Upper lobe of left lung (tissue), 6 donors: ENCODE measurements at places on chromosomes 11 and 22. TPM values are rescaled to one million over a fixed set of nuclear protein-coding genes. Genes with fewer than 3 reads are reported as not detected.

- no peaks in the 10 kb centered on the region for H3K4me1 ChIP-seq
- H3K4me3 ChIP-seq: no peak overlapping the region
- no peak overlapping the region for H3K27ac ChIP-seq
- no peaks in the 10 kb centered on the region for H3K27me3 ChIP-seq
Measured at GRCh38 chr11:121352251-121352891, 59.8 kb downstream of the SC5D start.

DNA sequence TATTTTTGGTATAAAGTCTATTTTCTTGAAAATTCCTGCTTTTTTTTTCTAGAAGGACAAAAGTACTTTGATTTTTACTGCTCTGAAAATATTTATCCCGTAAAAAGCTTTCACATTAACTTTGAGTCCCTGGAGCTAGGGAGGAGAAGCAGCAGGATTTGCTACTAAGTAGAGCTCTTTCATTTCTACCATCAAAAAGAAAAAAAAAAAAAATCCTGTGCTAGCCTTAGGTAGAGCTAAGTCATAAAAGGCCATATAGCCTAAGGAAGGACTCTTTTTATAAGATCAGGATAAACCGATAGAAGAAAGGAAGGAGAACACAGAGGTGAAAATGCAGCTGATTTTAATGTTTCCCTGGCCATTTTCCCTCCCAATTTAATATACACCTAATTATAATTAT is 48.0 kb downstream of the CSTPP1 start:
- no peak overlapping the region for H3K4me3 ChIP-seq
- no peak overlapping the region for H3K27ac ChIP-seq
- H3K27me3 ChIP-seq: no peaks in the 10 kb centered on the region
- no peak for DNase-seq

The KCNA4 gene
- 0.49 TPM for total RNA-seq

DNA sequence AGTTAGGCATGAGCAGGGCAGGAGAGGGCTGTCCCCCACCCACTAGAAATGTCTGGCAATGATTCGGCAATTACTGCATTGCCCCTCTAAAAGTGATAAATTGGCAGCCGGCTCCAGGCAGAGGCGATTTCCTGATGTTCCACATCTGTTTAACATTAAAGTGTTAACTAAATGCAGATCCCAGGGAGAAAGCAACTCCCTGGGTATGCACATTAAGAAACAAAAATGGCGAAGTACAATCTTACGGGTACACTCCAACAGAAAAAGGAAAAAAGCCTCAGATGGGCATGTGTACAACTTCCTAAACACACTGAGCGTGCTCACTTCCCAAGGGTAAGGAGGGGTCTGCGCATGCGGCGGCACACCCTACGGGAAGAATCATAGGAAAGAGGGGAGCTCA is 314.4 kb downstream of the CASP12 start:
- H3K4me1 ChIP-seq: no peaks in the 10 kb centered on the region
- H3K27ac ChIP-seq: no peak overlapping the region
- no peak overlapping the region for H3K4me3 ChIP-seq
- DNase-seq: no peak
- H3K27me3 ChIP-seq: no peaks in the 10 kb centered on the region

The CADM1 gene
- 83.8 TPM for total RNA-seq

The ANKK1 gene
- total RNA-seq: 0.24 TPM

DNA sequence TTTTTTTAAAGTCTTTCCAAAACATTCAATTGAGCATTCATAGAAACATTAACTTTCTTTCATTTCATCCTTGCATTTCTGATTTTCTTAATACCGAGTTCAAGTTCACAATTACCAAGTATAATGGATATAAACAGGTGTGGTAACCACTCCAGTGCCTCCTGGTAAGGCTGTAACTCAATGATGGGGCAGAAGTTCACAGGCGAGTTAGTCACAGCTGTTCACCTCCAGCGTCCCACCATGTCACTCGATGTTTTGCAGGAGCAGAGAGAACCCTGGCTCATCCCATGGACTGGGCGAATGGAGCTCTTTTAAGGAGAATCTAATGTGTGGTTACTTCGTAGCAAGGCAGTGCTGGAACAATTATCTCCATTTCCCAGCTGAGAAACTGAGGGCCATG is 94.4 kb upstream of the ALX4 start:
- H3K27ac ChIP-seq: no peak overlapping the region
- H3K4me3 ChIP-seq: no peak overlapping the region
- DNase-seq: no peak
- no peaks in the 10 kb centered on the region for H3K36me3 ChIP-seq

The ASRGL1 gene
- total RNA-seq: 54.5 TPM

DNA sequence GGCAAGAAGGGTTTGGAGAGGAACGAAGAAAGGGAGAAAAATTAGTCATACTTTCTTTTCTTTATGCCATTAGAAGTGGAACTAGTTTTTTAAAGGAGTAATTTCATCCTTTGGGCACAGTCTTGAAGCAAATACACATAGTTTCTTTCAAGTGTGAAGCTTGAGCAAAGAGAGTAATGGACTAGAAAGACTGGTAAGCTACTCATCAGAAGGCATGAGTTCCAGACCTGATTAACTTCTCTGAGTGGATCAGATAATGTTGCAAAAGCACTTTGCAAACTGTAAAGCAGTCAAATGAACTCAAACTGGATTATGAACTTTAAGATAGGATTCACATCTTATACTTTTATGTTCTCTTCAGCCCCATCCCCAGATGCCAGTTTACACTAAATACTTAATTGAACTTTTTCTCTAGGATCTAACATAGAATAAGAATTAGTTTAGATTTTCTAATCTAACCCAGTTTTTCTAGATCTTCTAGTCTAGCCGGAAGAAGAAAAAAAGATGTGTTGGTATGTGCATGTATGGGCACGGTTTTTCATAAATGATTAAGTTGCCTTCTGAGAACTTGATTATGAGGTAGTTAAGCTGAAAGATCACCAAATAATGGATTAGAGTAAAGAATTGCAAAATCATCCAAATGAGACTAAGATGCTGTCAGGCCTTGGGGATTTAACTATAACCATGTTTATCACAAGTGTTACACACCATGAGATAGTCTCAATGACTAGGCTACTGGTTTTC is 2.5 kb downstream of the DDIAS start:
- no peaks in the 10 kb centered on the region for H3K36me3 ChIP-seq
- no peaks in the 10 kb centered on the region for H3K27me3 ChIP-seq
- H3K4me3 ChIP-seq: no peak overlapping the region
- H3K27ac ChIP-seq: no peak overlapping the region
- H3K4me1 ChIP-seq: peaks cover 20% of the 10 kb centered on the region

DNA sequence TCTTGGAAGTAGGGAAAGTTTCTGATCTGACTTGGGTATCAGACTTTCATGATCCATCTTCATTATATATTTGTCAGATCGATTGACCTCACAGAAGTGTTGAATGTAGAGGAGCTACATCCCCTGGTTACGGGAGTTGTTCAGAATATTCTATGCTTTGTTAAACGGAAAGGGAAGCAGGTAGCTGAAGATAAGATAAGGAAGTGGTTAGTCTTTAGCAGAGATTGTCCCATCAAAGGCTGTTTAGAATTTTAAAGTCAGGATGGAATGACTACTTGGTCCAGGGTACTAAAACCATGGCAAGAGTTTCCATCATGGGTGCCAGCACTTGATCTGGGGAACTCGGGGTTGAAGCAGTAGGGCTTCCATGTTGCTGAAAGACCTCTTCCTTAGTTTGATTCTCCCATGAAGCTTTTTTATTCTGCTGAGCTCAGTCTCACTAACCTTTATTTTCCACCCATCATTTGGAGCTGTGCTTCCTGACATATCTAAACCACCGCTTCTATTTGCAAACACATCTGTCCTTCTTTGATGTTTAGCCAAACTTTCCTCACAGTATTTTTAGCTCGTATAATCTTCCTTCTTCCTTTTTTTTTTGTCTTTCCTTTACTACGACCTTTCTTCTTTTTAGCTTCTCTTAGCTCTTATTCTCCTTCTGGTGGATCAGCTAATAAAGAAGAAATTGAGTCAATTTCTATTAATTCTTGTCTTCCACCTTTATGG is 4.0 kb upstream of the C22orf31 start:
- H3K27ac ChIP-seq: no peak overlapping the region
- no peaks in the 10 kb centered on the region for H3K27me3 ChIP-seq
- no peaks in the 10 kb centered on the region for H3K4me1 ChIP-seq
- no peaks in the 10 kb centered on the region for H3K36me3 ChIP-seq
- no peak overlapping the region for H3K4me3 ChIP-seq

DNA sequence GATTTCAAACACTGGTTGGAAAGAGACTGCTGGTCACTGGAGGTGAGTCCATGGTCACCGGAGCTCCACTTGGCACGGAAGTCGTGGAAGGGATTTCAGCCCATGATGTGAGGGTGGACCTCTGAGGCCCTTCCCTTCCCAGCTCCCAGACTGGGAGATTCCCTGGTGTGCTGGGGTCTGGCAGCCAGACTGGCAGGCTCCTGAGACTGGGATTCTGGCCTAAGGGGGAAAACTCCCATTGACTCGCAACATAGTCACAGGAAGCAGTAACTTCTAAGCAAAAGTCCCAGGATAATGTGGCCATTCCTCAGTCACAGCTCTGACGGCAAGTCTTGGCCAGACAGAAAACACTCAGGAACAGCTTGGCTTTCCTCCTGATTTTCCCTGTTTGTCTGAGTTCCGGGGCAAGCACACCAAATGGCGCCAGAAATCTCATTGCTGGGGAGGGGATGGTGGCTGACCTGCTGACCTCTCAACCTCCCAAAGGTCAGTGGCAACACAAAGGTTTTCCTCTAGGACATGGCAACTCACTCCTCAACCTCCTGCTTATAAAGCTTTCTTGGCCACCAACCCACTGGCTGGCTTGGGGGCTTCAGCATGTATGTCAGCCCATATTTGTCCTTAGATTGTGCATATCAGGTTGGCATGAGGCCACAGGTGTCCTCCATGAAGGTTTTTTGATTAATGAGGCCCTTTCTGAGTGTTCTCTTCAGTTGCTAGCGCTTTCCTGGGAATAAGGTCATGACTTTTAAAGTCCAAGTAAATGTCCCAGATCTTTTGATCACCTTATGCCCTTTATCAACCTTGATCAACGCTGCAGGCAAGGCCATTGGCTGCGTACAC is 99.5 kb downstream of the CCDC81 start:
- H3K27me3 ChIP-seq: no peaks in the 10 kb centered on the region
- no peak overlapping the region for H3K4me3 ChIP-seq
- DNase-seq: no peak
- no peaks in the 10 kb centered on the region for H3K36me3 ChIP-seq
- peak overlapping the region; percentile 49 for H3K27ac ChIP-seq
- no peaks in the 10 kb centered on the region for H3K4me1 ChIP-seq

The OR51B4 gene
- total RNA-seq: not detected

The ROM1 gene
- 9.2 TPM for total RNA-seq
